ENCODE measurements at places on chromosomes 3 and 15.
A peak's percentile ranks its signal among the peaks of the same experiment; 100 is the strongest.

GRCh38 chr3:161599697-161600096 lies 103.1 kb downstream of the OTOL1 start:
- no peaks in the 10 kb centered on the region for H3K4me1 ChIP-seq
- no peak overlapping the region for H3K27ac ChIP-seq
- no peaks in the 10 kb centered on the region for H3K27me3 ChIP-seq
- no peaks in the 10 kb centered on the region for H3K36me3 ChIP-seq

- peaks cover 24% of the 10 kb centered on the region for H3K4me1 ChIP-seq
- no peaks in the 10 kb centered on the region for H3K27me3 ChIP-seq
- no peak overlapping the region for H3K27ac ChIP-seq
- no peak for DNase-seq
- peaks cover 2% of the 10 kb centered on the region for H3K36me3 ChIP-seq
- no peak overlapping the region for H3K4me3 ChIP-seq
Observed at GRCh38 chr3:177279118-177279815, 82.0 kb upstream of the TBL1XR1 start.

- no peaks in the 10 kb centered on the region for H3K27me3 ChIP-seq
- H3K4me3 ChIP-seq = no peak overlapping the region
- no peak for DNase-seq
Observed at GRCh38 chr3:23831517-23832394, 26.0 kb downstream of the UBE2E1 start.

- peak overlapping the region; percentile 83 for H3K27ac ChIP-seq
- H3K36me3 ChIP-seq = no peaks in the 10 kb centered on the region
- H3K4me1 ChIP-seq = peaks cover 50% of the 10 kb centered on the region
- DNase-seq = no peak
- H3K27me3 ChIP-seq = no peaks in the 10 kb centered on the region
- peak overlapping the region; percentile 48 for H3K4me3 ChIP-seq
Observed at GRCh38 chr15:59300618-59301139, 72.0 kb downstream of the MYO1E start.

DNA sequence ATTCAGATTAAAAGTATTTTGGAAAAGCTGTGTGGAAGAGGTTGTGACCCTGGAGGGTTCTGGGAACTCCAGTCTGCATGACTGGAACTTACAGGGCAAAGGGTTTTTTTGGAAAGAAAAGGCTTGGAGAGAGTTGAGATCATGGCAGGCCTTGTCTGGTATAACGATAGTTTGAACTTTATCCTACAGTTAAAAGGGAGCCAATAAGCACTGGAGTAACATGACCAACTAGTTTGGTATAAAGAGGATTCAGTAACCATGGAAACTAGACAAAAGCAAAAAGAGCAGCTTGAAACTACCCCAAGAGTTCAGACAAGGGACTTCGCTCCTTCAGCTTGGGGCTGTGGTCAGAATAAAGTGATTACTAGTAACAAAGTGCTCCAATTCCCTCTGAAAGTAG lies 151.2 kb upstream of the TMCO5A start:
- DNase-seq = no peak
- H3K4me3 ChIP-seq = no peak overlapping the region
- H3K27me3 ChIP-seq = no peaks in the 10 kb centered on the region
- no peaks in the 10 kb centered on the region for H3K4me1 ChIP-seq
- H3K36me3 ChIP-seq = no peaks in the 10 kb centered on the region

DNA sequence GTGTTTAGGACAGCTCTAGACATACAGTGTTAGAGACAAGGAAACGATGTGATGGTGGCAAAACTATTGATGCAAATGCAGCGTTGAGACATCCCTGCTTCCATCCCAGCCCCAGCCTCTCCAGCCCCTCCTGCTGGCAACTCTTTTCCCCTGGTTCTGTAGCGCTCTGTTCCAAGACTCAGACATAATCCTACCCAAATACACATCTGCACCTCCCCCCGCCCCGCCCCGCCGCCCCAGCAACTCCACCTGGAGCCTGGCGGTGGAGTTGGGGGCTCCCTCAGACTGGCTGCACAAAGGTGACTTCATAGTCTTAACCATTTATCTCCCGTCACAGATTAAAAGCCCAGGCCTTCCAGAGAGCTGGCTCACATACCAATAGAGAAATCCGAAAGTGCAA lies 7.2 kb upstream of the SEC22A start:
- H3K27ac ChIP-seq = no peak overlapping the region
- peaks cover 3% of the 10 kb centered on the region for H3K36me3 ChIP-seq
- no peak for DNase-seq
- H3K27me3 ChIP-seq = no peaks in the 10 kb centered on the region
- H3K4me1 ChIP-seq = no peaks in the 10 kb centered on the region

- H3K27ac ChIP-seq = no peak overlapping the region
- H3K36me3 ChIP-seq = no peaks in the 10 kb centered on the region
- H3K4me1 ChIP-seq = no peaks in the 10 kb centered on the region
Observed at GRCh38 chr3:129336093-129336706, 57.5 kb downstream of the HMCES start.

- DNase-seq = no peak
- H3K27me3 ChIP-seq = no peaks in the 10 kb centered on the region
- H3K36me3 ChIP-seq = no peaks in the 10 kb centered on the region
- H3K27ac ChIP-seq = no peak overlapping the region
Observed at GRCh38 chr3:27360113-27361078, 8.8 kb downstream of the NEK10 start.

GRCh38 chr3:85360742-85361387 lies 402.1 kb downstream of the CADM2 start:
- H3K27me3 ChIP-seq = no peaks in the 10 kb centered on the region
- no peaks in the 10 kb centered on the region for H3K36me3 ChIP-seq
- H3K27ac ChIP-seq = no peak overlapping the region

DNA sequence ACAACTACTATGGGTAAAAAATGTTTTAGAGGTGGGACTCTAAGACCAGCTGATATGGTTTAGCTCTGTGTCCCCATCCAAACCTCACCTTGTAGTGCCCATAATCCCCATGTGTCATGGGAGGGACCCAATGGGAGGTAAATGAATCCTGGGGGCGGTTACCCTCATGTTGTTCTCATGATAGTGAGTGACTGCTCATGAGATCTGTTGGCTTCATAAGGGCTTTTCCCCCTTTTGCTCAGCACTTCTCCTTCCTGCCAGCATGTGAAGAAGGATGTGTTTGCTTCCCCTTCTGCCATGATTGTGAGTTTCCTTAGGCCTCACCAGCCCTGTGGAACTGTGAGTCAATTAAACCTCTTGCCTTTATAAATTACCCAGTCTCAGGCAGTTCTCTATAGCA lies 45.7 kb downstream of the FAM98B start:
- peak overlapping the region; percentile 88 for H3K27ac ChIP-seq
- DNase-seq = no peak
- H3K27me3 ChIP-seq = no peaks in the 10 kb centered on the region
- peaks cover 94% of the 10 kb centered on the region for H3K36me3 ChIP-seq

GRCh38 chr3:105611304-105612192 lies 244.8 kb downstream of the ALCAM start:
- no peak for DNase-seq
- no peaks in the 10 kb centered on the region for H3K36me3 ChIP-seq
- no peaks in the 10 kb centered on the region for H3K4me1 ChIP-seq
- H3K27ac ChIP-seq = no peak overlapping the region
- no peaks in the 10 kb centered on the region for H3K27me3 ChIP-seq

- no peak overlapping the region for H3K4me3 ChIP-seq
- no peaks in the 10 kb centered on the region for H3K4me1 ChIP-seq
- H3K27me3 ChIP-seq = peaks cover 14% of the 10 kb centered on the region
- no peaks in the 10 kb centered on the region for H3K36me3 ChIP-seq
- no peak for DNase-seq
Observed at GRCh38 chr3:14620512-14620911, 31.1 kb upstream of the CCDC174 start.

DNA sequence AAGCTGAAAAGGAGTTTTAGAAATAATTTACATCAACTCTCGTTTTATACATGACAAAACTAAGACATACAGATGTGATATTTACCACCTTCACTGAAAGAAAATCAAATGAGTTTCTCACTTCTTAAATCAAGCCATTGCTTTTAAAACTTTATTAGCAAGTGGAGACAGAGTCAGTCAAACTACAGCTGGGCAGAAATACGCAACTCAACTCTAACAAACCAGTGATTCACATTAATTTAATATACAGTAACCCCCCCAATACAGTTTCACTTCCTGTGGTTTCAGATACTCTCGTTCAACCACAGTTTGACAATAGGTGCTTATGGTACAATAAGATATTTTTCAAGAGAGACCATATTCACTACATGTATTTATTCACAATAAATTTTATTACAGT lies 477.1 kb downstream of the MAGI1 start:
- H3K4me3 ChIP-seq = no peak overlapping the region
- H3K4me1 ChIP-seq = no peaks in the 10 kb centered on the region
- H3K27ac ChIP-seq = no peak overlapping the region
- H3K36me3 ChIP-seq = no peaks in the 10 kb centered on the region
- DNase-seq = no peak

DNA sequence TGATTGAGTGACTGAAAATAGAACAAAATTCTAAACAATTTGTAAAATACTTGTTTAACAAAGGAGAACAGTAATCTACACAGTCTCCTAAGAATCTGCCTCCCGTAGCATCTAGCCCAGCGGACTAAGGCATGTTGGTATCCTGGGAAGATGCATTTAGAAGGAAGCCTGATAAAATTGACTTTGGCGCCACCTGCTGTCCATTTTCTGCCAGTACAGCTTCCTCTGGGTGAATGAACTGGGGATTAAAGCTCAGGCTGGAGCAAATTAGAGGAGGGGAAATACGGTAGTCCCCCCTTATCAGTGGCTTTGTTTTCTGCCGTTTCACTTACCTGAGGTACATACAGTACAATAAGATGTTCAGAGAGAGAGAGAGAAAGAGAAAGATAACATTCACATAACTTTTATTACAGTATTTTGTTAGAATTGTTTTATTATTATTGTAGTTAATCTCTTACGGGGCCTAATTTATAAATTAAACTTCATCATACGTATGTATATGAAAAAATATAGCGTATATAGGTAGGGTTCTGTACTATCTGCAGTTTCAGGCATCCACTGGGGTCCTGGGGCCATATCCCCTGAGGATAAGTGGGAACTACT lies 191.6 kb downstream of the GAP43 start:
- H3K4me3 ChIP-seq = no peak overlapping the region
- H3K27me3 ChIP-seq = peaks cover 24% of the 10 kb centered on the region
- peak; percentile 79 for DNase-seq

DNA sequence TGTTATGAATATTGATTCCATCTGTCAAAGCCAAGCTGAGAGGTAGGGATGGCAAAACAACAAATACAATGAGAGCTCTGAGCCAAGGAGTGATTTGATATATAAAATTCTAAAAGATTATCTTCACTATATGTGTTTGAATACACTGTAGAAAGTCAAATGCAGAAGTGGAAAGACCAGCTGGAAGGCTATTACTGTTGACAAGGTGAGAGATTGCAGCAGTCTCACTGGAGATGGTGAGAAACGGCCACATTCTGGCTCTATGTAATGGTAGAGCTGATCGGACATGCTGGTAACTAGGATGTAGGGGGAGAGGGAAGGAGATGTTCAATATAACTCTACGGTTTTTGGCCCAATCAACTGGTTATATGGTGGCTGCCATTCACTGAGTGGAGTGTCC lies 434.2 kb upstream of the SUCLG2 start:
- H3K4me3 ChIP-seq = no peak overlapping the region
- no peak for DNase-seq
- no peaks in the 10 kb centered on the region for H3K27me3 ChIP-seq

GRCh38 chr3:124625074-124625473 lies 105.2 kb upstream of the UMPS start:
- no peaks in the 10 kb centered on the region for H3K27me3 ChIP-seq
- DNase-seq = no peak
- H3K27ac ChIP-seq = no peak overlapping the region
- H3K4me1 ChIP-seq = peaks cover 22% of the 10 kb centered on the region
- H3K36me3 ChIP-seq = no peaks in the 10 kb centered on the region

DNA sequence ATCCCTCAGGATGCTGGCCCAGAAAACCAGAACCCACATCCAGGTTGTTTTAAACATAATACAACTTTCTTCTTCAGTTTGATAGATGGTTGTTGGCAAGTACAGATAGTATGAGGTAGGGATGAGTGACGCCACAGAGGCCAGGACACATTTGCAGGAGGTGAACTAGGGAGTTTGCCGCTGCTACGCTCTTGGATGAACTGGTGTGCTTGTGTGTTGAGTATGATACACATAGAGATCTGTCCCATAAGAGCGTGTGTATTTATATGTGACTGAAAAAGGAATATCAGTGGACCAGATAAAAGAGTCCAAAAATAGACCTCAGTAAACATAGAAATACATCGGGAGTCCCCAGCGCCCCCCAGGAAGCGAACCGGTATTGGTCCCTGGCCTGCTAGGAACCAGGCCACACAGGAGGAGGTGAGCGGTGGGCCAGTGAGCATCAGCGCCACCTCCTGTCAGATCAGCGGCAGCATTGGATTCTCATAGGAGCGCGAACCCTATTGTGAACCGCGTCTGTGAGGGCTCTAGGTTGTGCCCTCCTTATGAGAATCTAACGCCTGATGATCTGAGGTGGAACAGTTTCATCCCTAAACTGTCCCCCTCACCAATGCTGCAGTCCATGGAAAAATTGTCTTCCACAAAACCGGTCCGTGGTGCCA lies 98.1 kb downstream of the LRRK1 start:
- H3K4me1 ChIP-seq = peaks cover 3% of the 10 kb centered on the region
- H3K27me3 ChIP-seq = peaks cover 3% of the 10 kb centered on the region
- H3K4me3 ChIP-seq = no peak overlapping the region
- no peaks in the 10 kb centered on the region for H3K36me3 ChIP-seq
- no peak for DNase-seq
- no peak overlapping the region for H3K27ac ChIP-seq

DNA sequence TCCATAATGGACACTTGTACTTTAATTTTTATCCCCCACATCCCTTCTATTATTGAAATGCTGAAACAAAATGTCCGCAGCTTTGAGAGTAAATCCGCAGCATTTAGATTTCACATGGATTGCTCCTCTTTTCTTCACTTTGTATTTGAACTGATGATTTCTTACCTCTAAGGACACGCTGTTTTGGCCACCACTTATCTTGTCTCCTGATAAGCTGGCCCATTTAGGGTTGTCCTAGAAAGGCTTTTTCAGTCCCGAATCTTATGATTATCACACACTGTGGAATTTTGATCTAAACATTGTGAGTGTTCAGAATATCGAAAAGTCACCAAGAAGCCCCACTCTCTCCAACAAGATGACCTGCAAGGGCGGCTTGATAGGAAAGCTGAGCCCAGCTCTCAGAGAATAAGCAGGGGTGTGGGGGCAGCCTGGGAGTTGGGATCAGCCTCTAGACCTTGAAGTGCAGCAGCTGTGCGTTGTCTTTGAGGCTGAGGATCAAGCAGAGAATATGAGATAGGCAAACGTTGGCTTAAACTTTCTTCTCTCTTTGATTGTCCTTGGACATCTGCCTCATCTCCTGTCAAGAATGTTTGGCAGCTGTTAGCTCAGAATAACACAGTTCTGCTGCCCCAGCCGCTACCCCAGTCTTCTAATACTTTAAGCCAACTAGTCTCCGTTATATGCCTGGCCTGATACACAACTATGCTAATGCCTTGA lies 399.7 kb upstream of the NR2F2 start:
- H3K27me3 ChIP-seq = no peaks in the 10 kb centered on the region
- H3K36me3 ChIP-seq = no peaks in the 10 kb centered on the region
- no peak for DNase-seq
- H3K27ac ChIP-seq = no peak overlapping the region
- H3K4me1 ChIP-seq = peaks cover 9% of the 10 kb centered on the region
- no peak overlapping the region for H3K4me3 ChIP-seq

GRCh38 chr3:130661140-130661891 lies 85.3 kb downstream of the PIK3R4 start:
- H3K27ac ChIP-seq = no peak overlapping the region
- no peak overlapping the region for H3K4me3 ChIP-seq
- no peaks in the 10 kb centered on the region for H3K27me3 ChIP-seq
- DNase-seq = no peak
- peaks cover 24% of the 10 kb centered on the region for H3K36me3 ChIP-seq

GRCh38 chr3:88408935-88409334 lies 259.2 kb downstream of the C3orf38 start:
- H3K4me3 ChIP-seq = no peak overlapping the region
- no peaks in the 10 kb centered on the region for H3K27me3 ChIP-seq
- H3K4me1 ChIP-seq = peaks cover 5% of the 10 kb centered on the region
- H3K36me3 ChIP-seq = no peaks in the 10 kb centered on the region
- no peak overlapping the region for H3K27ac ChIP-seq

Measured in activated T-cell treated with anti-CD3 and anti-CD28 coated beads, Interleukin-2, amount 50 U/mL, for 24 hours (primary cell).